AG04450 (cell line): ENCODE measurements at places on chromosomes 3 and 15.
A peak's percentile ranks its signal among the peaks of the same experiment; 100 is the strongest.

- no peak for DNase-seq
These were observed 296.0 kb upstream of the ADAMTS9 start for GRCh38 chr3:64983583-64984359.

- DNase-seq: no peak
These were observed 188.1 kb upstream of the NSMCE3 start for GRCh38 chr15:29457729-29458128.

DNA sequence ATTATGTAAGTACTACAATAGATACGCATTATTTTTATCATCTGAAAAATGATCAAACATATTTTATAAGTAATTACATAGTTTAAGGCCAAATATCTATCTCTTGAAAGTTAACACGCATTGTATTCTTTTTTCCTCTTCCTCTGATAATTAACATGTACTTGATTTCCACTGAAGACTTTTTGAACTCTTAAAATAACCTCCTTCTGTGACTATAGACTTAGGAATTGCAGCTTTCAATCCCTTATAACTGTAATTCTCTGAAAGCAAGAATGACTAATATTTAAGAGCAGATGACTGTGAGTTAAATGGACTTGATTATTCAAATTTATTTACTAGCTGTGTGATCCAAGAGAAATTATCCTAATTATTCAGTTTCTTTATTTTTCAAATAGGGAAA is 730.6 kb upstream of the NECTIN3 start:
- no peak for DNase-seq

DNA sequence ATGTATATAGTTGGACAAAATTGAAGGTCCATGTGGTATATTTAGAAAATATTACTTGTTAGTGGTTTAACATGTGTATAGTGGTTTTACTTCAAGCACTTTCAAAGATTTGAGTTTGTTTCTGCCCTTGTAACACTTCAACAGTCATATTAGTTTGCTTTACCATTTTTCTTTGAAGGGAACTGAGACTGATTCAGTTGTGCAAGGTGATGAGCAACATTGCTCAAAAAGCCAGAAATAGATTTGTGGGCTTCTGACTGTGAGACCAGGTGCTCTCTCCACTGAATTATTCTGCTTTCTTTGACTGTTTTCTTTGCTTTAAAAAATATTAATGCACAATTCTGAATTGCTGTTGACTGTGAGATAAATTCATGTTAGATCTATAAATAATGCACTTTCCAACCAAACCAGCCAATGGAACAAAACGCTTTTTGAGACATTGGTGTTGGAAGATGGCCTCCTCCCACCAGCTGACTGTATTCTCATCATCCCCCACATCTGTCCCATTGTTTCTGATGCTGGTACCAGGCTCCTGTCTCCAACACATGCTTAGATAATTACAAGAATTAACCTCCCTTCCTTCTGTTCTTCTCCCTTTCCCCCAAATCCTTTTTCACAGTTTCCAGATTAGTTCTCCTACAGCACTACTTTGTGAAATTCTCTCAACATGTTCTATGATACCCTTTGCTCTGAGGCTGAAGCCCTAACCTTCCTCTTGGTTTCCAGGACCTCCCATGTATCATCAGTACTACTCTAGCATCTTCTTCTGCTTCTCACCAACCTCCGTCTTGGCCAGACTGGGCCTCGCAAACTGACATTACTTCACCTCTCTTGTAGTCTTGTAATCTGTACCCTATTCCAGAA is 27.9 kb downstream of the PLCL2 start:
- no peak for DNase-seq

DNA sequence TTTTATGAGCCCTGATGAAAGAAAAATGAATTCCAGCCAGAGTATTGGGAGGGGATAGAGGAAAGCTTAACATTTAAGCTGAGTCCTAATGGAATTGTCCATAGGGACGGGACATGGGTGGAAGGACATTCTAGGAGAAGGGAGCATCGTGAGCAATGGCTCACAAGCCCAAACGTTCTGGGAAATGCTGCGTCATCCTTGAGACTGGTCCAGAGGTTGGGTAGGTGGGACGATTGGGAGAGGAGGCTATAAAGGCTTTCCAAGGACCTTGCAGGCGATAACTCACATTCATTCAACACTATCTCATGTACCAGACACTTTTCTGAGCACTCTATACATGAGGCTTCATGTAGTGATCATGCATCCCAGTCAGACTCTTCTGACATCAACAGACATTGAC is 237.5 kb downstream of the THSD4 start:
- DNase-seq: no peak

DNA sequence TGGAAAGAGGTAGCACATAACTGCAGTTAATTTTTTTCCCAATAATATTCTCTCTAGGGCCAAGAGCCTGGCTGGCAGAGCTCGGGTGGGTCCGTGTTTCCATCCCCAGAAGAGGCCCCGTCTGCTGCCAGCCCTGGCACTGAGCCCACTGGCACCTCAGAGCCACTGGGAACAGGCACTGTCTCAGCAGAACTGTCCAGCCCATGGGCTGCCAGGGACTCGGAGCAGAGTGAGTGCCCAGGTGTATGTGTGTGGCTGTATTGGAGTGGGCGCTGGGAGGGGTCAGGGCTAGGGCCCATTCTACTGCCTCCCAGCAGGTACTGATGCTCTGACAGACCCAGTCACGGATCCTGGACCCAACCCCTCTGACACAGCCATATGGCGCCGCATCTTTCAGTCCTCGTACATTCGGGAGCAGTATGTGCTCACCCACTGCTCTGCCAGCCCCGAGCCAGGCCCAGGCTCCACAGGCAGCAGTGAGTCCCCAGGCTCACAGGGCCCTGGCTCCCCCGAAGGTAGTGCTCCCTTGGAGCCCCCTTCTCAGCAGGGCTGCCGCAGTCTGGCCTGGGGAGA is 8.9 kb downstream of the VWA5B2 start:
- DNase-seq: no peak

DNA sequence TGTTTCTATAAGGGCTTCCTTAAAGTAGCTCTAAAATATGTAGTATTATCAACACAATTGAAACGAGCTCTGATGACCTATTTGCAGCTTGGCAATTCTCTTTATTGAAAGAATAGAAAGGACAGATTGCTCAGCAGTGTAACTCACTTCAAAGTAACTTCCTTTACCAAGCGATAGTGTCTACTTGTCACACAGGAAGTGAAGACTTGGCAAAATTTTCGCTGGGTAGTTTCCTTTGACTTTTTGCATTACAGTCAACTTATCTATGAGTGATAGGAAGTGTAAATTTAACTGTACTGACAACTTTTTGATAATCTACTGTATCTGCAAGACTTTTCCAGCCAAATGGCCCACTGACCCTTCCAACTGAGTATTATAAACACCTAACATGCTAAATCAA is 22.8 kb downstream of the SLC9A9 start:
- DNase-seq: no peak

GRCh38 chr15:69885173-69885955 is 212.4 kb downstream of the TLE3 start:
- no peak for DNase-seq

GRCh38 chr3:59481776-59482400 is 432.1 kb upstream of the CFAP20DC start:
- no peak for DNase-seq

DNA sequence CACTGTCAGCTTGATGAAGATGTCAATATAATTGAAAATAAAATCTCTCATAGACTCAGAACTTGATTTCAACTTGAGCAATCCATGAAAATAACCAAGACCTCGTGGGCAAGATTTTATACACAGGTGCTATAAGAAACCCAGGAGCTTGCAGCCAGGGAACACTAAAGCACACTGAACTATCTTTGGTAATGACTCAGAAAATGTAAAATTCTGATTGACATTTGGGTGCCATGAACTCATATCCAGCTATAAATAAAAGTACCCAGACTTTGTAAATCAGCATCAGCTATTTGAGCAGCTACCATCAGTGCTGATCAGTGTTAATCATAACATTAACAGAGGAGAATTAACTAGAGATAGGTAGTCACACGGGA is 61.5 kb downstream of the PLCH1 start:
- no peak for DNase-seq

DNA sequence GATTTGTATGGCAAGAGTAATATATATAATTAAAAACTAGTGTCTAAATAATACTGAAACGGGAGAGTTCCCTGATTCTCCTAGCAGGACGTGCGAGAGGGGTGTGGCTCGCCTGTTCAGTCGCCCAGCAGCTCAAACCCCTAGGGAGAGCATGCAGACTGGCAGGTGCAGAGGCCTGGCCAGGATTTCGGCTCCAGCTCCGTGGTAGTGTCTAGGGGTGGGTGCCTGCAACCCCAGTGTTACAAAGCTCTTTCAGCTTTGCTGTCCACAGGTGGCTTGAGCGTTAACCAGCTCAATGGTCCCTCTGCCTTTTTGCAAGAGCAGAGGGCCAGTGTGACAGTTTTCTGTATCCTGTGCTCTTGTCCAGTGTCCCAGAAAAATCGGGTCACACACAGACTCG is 226.6 kb downstream of the ALCAM start:
- DNase-seq: no peak

DNA sequence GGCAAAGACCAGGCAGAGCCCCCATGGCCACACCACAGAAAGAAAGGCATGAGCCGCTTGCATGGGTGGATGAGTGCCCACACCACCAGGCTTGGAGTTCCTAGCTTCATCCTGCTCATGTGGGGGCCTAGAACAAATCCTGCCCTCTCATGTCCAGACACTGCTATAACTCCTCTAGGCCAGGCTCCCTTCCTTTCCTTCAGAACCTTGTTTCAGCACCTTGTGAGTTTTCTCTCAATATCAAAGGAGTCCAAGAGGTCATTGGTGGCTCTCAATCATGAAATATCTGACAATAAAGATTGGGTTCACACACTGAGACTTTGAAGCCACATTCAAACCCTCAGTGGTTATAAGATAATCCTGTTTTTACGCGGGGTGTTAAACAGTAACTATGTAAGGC is 12.7 kb downstream of the SLC6A20 start:
- DNase-seq: no peak

DNA sequence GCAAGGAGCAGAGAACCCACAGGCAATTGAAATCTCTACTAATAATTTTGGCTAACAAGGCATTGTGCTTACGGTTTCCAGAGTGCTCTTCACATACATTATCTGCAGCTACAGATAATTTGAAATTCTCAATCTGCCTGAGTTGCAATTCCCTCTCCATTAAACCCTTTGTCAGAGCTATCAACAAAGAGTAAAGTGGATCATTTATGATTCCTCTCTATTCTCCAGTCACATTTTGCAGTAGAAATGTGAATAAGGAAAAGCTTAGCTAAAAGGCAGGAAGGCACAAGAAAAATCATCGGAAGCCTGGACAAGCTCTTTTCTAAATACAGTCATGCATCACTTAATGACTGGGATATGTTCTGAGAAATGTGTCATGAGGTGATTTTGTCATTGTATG is 49.6 kb downstream of the FAM98B start:
- no peak for DNase-seq

GRCh38 chr15:50786871-50787270 is 21.4 kb upstream of the SPPL2A start:
- no peak for DNase-seq

DNA sequence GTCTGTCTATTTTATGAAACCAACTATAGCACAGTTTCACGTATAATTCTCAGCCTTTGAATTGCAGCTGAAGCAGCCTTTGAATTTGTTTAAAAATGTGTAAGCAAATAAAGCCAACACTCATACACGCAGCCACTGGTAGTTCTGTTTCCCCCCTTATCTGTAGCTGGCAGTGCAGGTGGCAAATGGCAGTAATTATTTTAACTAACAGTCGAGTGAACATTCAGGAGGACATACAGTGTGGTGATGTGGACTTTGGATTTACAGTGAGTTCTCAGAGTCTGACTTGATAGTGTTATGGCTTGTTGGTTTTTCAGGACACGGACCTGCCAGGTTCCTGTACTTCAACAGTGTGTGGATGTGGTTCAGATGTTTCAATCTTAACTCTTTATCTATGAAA is 64.0 kb upstream of the SKOR1 start:
- DNase-seq: no peak

DNA sequence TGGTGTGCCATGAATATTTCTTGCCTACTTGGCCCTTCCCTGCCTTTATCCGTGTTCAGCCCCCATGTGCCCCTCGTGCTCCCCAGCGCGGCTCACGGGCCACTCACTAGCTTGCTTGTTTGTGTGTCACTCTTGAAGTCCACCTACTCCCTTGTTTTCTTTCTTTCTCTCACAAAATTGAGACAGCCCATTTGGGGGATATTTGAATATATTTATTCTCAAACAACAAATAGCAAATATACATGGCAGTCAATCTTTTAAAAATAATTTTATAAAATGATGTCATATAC is 82.2 kb downstream of the PLXNA1 start:
- DNase-seq: no peak

GRCh38 chr3:71537211-71537611 is 46.3 kb downstream of the FOXP1 start:
- peak; percentile 85 for DNase-seq

- no peak for DNase-seq
These were observed 50.7 kb upstream of the TPRG1 start for GRCh38 chr3:189121092-189121491.

- DNase-seq: no peak
These were observed 36.4 kb downstream of the FAM3D start for GRCh38 chr3:58630076-58630709.

GRCh38 chr3:142960322-142960850 is 3.1 kb downstream of the PAQR9 start:
- no peak for DNase-seq

GRCh38 chr3:167078070-167078622 is 302.0 kb downstream of the ZBBX start:
- no peak for DNase-seq

GRCh38 chr3:105722943-105723556 is 145.8 kb downstream of the CBLB start:
- no peak for DNase-seq

DNA sequence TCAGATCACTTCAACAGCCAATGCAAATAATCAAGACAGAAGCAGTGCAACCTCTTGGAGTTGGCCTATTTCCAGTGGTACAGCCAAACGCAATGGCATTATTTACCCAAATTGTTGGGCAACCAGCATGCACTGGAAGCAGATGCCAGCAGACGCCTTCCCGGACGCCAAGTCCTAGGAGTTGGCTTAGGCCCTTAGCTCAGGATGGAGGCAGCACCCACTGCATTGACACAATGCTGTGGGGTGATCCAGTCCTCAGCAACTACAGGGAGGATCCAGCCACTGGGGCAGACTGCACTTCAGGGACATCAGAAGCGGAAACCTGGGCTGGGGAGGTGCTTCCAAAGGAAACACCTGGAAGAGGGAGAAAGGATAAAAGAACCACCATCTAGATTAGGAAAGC is 290.4 kb downstream of the FAM43A start:
- no peak for DNase-seq

- DNase-seq: no peak
These were observed 29.5 kb downstream of the GLB1 start for GRCh38 chr3:33067484-33067883.

- no peak for DNase-seq
These were observed 94.3 kb downstream of the UACA start for GRCh38 chr15:70669006-70669602.
